Coronary artery (tissue), 2 donors: ENCODE measurements at places on chromosomes 1 and 21.
A peak's percentile ranks its signal among the peaks of the same experiment; 100 is the strongest.

DNA sequence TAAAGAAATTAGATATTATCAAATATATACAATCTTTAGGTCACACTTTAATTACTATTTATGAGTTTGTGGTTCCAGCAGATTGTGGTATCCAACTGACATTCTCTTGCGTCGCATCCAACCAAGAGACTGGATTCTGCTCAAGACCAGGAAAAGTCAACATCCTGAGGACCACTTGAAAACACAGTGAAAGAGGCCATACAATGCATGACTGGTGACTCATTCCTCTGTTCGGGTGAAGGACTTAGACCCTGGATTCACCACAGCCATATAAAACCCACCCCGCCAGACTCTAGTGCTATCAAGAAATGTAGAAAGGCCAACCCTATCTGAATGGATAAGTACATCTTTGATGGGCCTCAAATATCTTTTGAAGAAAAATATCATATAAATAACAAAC, 14.5 kb upstream of the CFHR4 start:
- DNase-seq: no peak

- no peak for DNase-seq
Observed at GRCh38 chr1:220330265-220330664, 58.0 kb upstream of the RAB3GAP2 start.

DNA sequence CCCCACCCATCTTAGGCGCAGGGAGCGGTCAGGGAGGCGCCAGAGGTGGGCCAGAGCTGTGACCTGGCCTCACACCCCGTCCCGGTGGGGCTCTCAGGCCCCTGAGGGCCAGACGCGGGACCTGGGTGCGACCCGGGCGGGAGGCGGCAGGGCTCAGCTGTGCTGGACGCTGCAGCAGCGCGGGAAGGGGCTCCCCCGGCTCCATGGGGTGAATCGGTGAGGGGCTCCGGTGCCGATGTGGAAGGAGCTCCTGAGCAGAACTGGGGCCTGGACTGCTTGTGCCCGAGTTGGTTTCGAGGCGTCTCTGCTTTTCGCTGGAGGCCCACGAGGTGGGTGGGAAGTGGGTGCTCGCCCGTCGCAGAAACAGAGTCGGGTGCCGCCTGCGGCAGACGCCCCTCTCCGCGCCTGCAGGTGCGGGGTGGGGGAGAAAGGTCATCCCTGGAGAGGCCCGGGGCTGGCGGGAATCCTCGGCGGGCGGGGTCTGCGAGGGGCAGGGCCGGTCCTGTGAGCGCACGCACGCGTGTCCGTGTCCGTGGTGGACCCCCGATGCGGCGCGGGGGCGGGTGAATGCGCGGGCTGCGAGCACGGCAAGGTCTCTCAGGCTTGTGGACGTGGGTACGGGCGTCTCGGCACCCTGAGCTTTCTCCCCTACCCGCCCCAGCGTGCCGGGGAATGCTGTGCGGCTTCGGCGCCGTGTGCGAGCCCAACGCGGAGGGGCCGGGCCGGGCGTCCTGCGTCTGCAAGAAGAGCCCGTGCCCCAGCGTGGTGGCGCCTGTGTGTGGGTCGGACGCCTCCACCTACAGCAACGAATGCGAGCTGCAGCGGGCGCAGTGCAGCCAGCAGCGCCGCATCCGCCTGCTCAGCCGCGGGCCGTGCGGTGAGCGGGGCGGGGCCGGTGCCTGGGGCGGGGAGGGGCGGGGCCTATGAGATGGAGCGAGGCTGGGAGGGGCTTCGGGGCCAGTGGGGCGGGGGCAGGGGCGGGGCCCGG, 20.4 kb downstream of the AGRN start:
- no peak for DNase-seq

DNA sequence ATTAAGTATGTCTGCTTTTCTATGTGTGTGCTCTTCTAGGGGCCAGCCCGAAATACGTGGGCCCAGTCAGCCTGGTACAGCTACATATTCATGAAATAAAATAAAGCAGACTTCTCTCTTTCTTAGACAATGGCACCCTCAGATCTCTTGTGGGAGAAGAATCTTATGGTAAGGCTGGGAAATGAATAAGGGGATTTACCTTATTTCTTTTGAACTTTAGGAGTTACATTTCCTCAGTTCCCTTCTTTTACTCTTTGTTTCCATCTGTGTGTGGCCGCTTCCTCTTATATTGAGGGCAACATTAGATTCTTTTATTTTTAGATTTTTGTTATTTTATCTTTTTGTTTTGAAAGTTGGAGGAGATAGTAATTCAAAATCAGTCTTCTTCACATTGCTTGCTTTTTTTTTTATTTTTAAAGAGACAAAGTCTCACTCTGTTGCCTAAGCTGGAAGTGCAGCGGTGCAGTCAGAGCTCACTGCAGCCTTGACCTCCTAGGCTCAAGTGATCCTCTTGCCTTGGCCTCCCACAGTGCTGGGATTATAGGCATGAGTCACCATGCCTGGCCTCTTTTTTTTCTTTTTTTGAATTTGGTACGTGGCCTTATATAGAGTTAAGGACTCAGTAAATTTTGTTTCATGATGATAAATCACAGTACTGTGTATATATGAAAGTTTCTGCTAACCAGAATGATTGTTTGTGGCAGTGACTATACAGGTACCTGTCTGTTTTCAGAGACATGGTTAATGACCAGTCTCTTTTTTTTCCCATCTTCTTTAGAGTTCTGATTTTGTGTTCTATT, 9.1 kb downstream of the LAMC1 start:
- DNase-seq: no peak

- no peak for DNase-seq
Observed at GRCh38 chr1:8020032-8020431, 6.1 kb downstream of the ERRFI1 start.

DNA sequence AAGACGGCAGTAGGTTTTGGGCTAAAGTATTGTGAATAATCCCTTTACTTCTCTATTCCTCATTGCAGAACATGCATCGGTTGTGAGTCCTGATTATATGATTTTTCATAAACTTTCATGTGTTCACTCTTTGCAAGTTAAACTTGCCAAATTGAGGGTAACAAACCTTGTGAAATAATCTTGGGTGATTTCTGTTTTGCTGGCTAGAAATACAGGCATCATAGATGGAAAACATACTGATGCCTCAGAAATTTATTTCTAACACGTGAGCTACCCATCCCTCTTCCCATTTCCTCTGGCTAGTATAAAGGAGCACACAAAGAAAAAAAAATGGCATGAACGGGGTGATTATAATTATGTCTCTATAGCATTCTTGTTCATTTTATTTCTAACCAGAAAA, 39.6 kb downstream of the RGS5 start:
- no peak for DNase-seq

GRCh38 chr21:36542312-36543101, 62.6 kb upstream of the CLDN14 start:
- DNase-seq: peak; percentile 36

- DNase-seq: no peak
Observed at GRCh38 chr1:182615468-182616129, 11.4 kb upstream of the RGS16 start.

DNA sequence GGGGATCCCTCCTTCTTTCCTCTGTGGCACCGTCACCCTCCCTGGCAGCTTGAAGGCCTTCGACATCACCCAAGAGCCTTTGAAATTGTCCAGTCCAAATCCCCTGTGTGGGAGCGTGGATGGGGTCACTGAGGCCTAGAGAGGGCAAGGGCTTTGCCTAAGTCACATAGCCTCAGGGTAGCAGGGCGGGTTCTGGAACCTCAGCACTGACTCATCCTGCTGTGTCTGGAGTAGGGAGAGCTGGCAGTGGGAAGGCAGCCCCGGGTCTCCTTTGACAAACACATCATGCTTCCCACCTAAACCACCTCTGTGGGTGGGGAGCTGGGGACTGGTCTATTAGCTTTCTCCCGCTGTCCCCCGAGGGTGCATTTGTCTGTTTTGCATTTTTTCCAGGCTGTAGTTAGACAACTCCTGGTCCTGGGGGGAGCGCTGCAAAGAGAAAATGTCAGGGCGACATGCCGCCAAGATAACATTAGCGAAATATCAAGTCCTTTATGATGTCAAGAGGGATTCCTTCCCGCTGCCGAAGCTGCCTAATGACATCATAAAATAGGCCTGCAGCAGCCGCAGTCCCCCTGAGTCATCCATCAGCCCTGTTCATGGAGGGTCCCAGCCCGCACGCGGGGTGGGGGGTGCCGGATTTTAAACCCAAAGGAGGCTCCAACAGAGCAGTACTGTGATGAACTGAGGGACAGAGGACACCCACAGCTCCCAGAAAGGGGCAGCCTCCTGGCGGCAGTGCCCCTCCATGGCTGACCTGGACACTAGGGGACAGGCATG, 77.0 kb upstream of the POU3F1 start:
- DNase-seq: no peak

- peak; percentile 47 for DNase-seq
Observed at GRCh38 chr1:43272161-43272560, 2.4 kb downstream of the TMEM125 start.

GRCh38 chr1:198754670-198755069, 115.8 kb downstream of the PTPRC start:
- no peak for DNase-seq

DNA sequence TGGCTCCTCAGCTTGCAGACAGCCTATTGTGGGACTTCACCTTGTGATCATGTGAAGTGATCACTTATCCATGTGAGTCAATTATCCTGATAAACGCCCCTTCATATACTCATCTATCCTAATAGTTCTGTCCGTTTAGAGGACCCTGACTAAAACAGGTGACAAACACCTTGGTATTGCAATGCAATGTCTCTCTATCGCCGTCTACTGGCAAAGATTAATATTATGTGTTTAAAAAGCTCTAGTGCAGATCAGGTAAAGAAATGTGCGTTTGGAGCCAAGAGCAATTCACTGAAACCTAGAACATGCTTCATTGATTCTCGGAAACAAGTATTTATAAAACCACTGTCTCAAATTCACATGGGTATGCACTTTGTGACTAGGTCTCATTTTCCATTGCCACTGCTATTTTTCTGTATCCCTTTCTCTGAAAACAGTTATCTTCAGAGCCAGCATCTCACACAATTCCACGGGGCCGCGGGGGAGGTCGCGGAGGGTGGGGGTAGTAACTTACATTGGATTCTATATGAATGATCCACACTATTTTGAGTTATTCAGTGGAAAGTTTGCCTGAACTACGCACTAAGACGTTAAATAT, 554.6 kb upstream of the NCAM2 start:
- no peak for DNase-seq

DNA sequence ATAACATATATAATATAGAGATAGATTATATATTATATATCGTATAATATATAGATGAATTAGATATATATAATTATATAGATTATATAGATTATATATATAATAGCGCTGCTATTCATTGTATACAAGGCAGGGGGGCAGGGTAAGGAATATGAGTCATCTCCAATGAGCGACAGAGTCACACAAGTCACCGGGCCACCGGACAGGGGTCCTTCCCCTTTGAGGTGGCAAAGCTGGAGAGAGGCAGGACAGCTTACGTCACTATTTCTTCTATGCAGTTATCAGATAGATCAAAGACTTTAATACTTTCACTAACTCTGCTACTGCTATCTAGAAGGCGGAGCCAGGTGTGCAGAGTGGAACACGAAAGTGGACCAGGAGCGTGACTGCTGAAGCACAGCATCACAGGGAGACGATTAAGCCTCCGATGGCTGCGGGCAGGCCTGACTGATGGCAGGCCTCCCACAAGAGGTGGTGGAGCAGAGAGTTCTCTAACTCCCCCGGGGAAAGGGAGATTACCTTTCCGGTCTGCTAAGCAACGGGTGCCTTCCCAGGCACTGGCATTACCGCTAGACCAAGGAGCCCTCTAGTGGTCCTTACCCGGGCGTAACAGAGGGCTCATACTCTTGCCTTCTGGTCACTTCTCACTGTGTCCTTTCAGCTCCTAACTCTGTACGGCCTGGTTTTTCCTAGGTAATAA, 2154.7 kb downstream of the MRPL39 start:
- DNase-seq: no peak

GRCh38 chr1:182600036-182600713, 4.0 kb downstream of the RGS16 start:
- DNase-seq: peak; percentile 68

- DNase-seq: no peak
Observed at GRCh38 chr1:51553911-51554310, 34.8 kb upstream of the EPS15 start.

DNA sequence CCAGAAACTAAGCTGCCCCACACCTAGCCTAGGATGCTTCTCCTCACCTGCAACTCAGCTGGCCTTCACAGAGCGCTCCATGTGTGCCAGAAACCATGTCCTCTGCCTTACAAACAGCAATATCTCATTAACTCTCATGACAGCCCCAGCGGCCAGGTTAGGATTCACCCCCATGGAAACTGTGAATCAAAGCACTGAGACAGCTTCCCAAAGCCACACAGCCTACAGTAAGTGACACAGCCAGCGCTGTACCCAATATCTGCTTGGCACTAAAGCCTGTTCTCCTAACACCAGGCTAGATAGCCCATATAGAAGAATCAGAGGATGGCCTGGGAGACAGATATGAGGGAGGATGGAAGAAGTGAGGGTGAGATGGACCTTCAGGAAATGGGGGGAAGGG, 13.5 kb downstream of the KCNN3 start:
- DNase-seq: no peak

- DNase-seq: no peak
Observed at GRCh38 chr1:165356876-165357275, 361 bp upstream of the LMX1A start.

GRCh38 chr1:117342397-117342796, 24.9 kb upstream of the MAN1A2 start:
- DNase-seq: no peak

DNA sequence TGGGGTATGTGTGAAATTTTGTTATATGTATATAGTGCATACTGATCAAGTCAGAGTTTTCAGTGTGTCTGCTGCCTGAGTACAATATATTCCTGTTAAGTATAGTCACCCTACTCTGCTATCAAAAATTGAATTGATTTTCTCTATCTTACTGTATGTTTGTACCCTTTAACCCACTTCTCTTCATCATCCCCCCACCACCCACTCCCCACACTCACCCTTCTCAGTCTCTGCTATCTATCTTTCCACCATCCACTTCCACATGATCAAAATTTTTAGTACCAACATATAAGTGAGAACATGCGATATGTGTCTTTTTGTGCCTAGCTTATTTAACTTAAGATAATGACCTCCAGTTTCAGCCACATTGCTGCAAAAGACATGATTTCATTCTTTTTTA, 4.2 kb downstream of the LY9 start:
- DNase-seq: no peak

DNA sequence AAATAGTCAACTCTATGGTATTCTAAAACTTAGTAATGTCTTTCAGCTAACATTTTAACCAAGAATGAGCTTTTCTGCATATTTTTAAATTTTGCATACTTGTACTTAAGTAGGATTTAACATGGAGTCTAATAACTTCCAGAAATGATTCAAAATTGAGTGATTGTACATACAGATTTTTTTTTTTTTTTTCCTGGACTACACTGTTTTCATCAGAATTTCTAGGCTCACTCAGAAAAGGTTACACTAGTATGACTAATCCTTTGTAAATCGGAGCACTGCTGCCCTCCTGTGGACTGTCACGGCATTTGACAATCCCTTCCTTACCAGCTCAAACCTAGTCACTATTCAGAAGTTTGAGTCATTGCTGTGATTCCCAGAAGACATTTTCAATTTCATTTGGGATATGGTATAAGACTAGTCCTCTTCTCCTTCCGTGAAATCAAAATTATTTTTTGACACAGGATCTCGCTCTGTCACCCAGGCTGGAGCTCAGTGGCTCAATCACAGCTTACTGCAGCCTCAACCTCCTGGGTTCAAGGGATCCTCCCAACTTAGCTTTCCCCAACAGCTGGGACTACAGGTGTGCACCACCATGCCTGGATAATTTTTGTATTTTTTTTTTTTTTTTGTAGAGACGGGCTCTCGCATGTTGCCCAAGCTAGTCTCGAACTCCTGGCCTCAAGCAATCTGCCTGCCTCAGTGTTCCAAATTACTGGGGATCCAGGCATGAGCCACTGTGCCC, 45.5 kb downstream of the CD46 start:
- DNase-seq: no peak

GRCh38 chr21:32975811-32976431, 49.8 kb upstream of the OLIG2 start:
- DNase-seq: no peak
